Stimulated activated CD8-positive, alpha-beta memory T cell treated with anti-CD3 and anti-CD28 coated beads, Interleukin-15, amount 100 ng/mL, for 4 hours (primary cell): ENCODE measurements at places on chromosomes 7 and 10.

- no peak for DNase-seq
These were observed 211.6 kb downstream of the SFMBT2 start for GRCh38 chr10:7199152-7199760.

DNA sequence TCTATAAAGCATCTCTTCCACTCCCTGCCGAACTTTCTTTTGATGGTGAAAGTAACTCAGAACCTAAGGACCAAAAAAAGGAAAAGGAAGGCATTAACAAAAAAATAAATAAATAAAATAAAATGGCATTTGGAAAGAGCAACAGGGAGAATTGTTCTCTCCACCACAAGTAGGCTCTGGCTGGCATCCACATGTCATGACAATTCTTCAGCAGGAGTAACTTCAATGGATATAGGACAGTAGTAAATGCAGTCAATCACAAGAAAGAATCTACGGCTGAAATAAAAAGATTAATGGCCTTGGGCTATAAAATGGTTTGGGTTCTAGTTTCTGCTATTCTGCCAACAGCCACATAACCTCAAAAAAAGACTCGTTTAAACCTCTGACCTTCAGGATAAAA, 23.9 kb downstream of the NCAPG2 start:
- DNase-seq, result no peak

- no peak for DNase-seq
These were observed 4.2 kb downstream of the AHR start for GRCh38 chr7:17302575-17303142.

DNA sequence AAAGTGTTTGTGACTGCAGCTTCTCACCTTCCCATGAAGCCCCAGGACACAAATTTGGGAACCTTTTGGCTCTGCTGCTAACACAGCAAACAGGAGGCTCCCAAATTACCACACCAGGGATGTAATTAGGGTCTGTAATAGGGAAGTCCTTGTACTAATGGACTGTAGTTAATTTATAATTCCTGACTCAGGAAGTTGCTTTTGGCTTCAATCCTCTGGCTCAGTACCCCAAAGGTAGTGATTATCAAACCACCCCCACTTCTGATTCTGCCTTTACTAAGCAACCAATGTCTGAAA, 3.8 kb upstream of the MALSU1 start:
- no peak for DNase-seq

GRCh38 chr7:52030722-52031121, 714.1 kb upstream of the COBL start:
- no peak for DNase-seq

- no peak for DNase-seq
These were observed 15.7 kb downstream of the CSGALNACT2 start for GRCh38 chr10:43153901-43154300.
